Tibial artery (tissue), 4 donors: ENCODE measurements at places on chromosomes 12 and 14.

GRCh38 chr14:101721951-101722661 is 39.4 kb upstream of the PPP2R5C start:
- DNase-seq, result no peak

GRCh38 chr12:106138633-106139421 is at the start of gene NUAK1:
Gene NUAK1 (minus strand): TSS chr12:106138954. CDS start chr12:106138653, 301 bp downstream.
- peak; percentile 81 for DNase-seq

DNA sequence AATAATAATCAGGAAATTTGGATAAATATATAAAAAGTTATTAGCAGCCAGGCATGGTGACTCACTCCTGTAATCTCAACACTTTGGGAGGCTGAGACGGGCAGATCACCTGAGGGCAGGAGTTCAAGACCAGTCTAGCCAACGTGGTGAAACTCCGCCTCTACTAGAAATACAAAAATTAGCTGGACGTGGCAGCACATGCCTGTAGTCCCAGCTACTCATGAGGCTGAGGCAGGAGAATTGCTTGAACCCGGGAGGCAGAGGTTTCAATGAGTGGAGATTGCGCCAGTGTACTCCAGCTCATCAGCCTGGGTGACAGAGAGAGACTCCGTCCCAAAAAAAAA is 64.5 kb downstream of the SYT1 start:
- no peak for DNase-seq

GRCh38 chr14:55129428-55130195 is 560 bp downstream of the LGALS3 start:
- peak; percentile 87 for DNase-seq

GRCh38 chr14:38090506-38090905 is 117.2 kb upstream of the SSTR1 start:
- DNase-seq, result no peak

- no peak for DNase-seq
These were observed 67.0 kb downstream of the C2CD5 start for GRCh38 chr12:22477166-22477893.

DNA sequence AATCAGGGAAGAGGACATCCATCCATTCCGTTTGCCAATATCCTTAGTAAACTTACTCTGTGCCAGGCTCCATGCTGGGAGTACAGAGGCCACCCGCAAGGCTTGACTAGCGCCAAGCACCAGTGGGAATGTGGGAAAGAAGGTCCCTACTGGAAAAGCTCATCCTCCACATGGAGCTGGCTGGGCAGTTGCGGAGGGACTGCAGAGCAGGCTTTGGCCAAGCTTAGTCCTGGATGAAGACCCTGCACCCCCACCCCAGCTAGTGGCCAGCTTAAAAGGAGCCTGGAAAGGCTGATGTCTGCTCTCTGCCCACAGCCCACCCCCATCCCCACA is 22.4 kb upstream of the EIF2B2 start:
- peak; percentile 73 for DNase-seq

- no peak for DNase-seq
These were observed 78.7 kb downstream of the KSR2 start for GRCh38 chr12:117890137-117890536.

- peak; percentile 90 for DNase-seq
These were observed 9.2 kb upstream of the NUAK1 start for GRCh38 chr12:106147956-106148355.

GRCh38 chr12:48419116-48419935 is 53.0 kb upstream of the ANP32D start:
- DNase-seq, result no peak

- no peak for DNase-seq
These were observed 2.8 kb downstream of the RAPGEF3 start for GRCh38 chr12:47755655-47756562.

DNA sequence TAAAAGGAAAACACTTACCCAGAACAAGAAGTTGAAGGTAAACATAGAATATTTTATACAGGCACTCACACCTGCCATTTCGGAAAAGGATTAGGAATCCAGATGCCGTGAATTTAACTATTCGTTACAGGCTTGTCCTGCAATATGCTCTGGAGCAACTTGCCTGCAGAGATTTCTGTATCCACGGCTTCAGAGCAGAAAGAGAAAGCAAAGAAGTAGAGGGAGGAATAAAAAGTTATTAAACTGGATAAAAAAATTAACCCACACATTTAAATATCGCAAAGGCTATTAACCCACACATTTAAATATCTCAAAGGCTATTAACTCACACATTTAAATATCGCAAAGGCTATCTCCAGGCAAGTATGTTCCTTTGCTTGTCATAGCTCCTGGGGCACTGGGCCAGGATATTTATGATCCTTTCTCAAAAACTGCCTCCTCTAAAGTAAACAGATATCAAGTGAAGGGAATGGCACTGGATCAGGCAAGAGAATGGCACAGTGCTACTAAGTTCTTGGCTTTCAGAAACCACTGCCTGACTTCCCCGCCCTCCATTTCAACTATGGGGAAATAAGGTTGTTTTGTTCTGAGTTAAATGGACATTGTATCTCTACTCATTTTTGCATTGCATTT is at the start of gene TSPAN8:
Gene TSPAN8 (minus strand): TSS at position 399 of the 633 bp plus-strand sequence. CDS start 321 bp downstream, at position 78.
- no peak for DNase-seq
